NCI-H748 treated with DMSO at 0.1 percent for 48 hours (cell line): ENCODE measurements at places on chromosomes 2 and 18.

DNA sequence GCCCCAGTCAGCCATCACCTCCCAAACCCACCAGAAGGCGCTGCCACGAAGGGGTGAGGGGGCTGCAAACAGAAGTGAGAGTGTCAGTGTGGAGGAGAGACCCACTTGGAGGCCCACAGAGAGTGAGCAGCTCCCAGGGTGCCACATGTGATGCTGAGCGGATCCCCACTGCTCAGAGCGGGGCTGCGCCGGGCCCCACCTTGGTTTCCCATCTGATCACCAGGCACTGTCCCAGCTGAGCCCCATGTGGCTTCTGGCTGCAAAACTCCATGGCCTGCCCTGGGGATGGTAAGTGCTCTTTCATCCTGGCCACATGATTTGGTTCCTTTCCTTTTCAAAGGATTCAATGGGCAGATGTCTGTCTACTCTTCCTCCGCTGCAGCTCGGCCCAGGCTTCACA, 23.8 kb downstream of the SNORC start:
- DNase-seq: no peak

DNA sequence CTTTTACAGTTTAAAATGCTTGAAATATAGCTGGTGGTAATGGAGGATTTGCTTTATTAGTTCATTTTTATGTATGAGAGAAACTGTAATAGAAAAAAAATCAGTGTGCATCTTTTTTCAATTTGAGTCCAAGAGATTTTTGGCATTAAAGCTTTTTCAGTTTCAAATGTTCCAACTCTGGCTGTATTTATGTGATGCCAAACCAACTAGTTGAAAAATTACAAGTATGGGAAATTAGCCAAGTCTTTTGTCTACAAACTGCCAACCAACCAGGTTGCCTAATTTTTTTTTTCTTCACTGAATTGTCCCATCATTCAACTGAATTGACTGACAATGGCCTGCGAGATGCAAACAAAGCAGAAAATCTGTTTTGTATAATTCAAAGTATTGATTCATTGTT, 95.7 kb downstream of the ICOS start:
- DNase-seq: no peak

GRCh38 chr2:128781585-128782385, 463.1 kb upstream of the HS6ST1 start:
- no peak for DNase-seq

GRCh38 chr2:226338825-226339224, 460.8 kb downstream of the IRS1 start:
- no peak for DNase-seq

GRCh38 chr2:32714521-32714920, 86.7 kb downstream of the TTC27 start:
- DNase-seq: no peak

DNA sequence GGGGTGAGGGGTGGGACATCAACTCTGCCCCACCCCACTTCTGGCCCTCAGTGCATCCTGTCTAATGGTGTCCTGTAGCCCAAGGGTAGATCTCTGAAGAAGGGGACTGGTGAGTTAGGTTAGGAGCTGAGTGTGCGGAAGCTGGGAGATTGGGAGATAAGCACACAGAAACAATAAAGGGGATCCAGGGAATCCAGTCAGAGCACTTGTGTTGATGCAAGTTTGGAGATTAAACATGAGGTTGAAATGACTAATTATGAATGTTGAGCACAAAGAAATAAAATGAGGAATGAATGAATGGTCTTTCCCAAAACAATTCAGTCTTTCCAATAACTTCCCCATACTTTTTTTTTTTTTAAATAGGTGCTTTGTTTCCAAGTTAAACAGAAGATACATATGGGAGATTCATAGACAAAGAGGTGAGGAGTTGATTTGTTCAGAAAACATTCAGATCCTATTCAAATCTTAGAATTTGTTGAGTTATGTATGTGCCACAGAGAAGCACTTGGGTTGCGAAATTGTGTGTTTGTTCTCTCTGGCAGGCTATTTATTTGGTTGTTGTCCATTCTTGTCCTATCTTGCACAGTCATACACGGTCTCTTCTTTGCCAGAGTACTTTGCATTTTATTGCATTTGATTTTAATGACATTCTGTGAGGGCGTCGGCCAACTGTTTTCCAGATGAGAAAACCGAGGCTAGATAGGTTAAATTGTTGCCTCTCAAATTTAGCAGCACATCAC, 31.6 kb upstream of the NABP1 start:
- no peak for DNase-seq
